ENCODE measurements at places on chromosomes 2 and 18.

DNA sequence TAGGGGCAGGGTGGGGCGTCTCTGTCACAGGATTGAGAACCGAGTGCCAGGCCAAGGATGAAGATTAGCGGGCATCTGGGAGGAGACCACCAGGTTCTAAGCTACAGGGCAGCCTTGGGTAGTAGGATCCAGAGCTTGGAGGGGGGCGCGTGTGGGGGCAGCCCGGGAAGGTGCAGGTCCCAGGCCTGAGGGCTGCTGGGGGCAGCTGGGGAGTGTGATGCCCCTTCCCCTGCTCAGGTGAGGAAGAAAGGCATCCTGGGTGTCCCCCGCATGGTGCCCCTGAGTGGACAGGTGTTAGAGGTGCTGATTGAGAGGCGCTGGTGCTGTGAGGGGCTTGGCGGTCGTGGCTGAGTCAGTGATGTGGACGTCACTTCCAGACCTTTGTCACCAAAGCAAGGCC lies 33.9 kb upstream of the MBP start:
- no peak for DNase-seq

DNA sequence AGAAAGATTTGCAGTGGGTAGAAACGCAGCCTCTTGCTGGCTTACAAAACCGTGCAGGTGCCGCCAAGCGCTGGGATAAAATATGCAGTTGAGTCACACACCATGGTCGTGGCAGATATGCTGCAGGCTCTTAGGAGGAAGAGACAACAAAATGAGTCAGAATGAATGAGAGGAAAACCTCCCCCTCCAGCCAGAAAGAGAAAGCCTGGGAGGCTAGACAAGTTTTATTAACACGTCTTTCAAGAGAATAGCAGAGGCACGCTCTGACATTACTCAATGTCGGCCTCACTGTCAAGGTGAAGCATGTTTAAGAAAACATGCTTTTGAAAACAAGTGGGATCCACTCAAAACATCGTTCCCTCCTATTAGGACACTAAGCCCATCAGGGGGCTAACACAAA lies 37.1 kb upstream of the ZCCHC2 start:
- peak; percentile 52 for DNase-seq

DNA sequence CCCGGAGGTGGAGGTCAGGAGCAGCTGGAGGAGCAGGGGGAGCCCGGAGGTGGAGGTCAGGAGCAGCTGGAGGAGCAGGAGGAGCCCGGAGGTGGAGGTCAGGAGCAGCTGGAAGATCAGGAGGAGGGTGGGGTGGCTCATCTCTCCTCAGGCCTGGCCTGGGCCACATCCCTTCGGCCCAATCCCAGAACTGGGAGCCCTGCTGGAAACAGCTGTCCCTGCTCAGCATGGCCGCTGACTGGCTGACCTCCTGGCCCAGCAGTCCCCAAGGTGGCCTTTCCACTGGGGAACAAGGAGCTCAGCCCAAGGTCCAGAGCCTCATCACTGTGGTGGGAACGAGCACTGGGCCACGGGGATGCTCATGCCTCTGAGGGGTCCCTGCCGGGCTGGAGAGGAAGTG lies 66.6 kb upstream of the LAPTM4A start:
- no peak for DNase-seq

GRCh38 chr18:69985239-69985638 lies 37.6 kb upstream of the CD226 start:
- DNase-seq: no peak

DNA sequence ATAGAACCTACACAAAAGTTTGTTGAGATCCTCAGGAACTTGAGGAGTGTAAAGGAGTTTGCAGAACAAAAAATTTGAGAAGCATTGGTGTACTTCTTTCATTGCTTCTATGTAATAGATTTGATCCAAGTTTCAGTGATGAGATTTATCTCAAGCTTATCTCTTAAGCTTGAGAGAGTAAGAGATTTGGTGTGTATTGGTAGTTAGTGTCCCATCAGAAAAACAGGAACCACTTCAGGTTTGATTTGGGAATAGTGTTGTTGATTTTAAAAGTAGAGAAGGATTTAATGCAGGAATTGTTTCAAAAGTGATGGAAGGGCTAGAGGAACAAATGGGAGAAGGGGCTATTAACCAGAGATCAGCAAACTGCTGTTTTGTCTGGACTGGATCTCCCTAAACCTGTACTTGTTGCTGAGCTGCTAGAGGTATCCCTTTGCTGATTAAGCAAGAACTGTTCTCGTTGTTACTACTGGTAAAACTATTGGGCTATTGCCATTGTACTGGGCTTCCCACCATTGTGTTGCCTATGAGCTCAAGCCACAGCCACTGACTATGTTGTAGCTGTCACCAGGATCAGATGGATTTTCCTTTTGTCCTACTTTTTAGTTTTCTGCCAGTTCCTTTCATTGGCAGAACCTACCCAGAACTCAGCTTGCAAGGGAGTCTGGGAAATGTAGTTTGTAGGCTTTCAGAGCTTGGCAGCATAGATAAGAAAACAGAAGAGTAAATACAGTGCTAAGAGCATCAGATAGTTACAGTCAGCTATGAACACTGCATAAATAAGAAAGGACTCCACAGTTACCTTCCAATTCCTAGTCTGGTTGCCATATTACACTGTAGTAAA lies 39.3 kb downstream of the RAB10 start:
- DNase-seq: no peak
